Femur (tissue), 1 donor: ENCODE measurements at places on chromosomes 7 and 10.

GRCh38 chr7:145488816-145489215, 627.8 kb upstream of the CNTNAP2 start:
- no peak for DNase-seq

GRCh38 chr10:35216303-35216905, 89.8 kb downstream of the CREM start:
- peak; percentile 62 for DNase-seq

GRCh38 chr7:56083150-56083785, 9.5 kb downstream of the PHKG1 start:
- no peak for DNase-seq

- DNase-seq: no peak
Measured at GRCh38 chr7:84216472-84216871, 21.9 kb upstream of the SEMA3A start.

GRCh38 chr7:136900005-136900404, 31.6 kb downstream of the CHRM2 start:
- no peak for DNase-seq

DNA sequence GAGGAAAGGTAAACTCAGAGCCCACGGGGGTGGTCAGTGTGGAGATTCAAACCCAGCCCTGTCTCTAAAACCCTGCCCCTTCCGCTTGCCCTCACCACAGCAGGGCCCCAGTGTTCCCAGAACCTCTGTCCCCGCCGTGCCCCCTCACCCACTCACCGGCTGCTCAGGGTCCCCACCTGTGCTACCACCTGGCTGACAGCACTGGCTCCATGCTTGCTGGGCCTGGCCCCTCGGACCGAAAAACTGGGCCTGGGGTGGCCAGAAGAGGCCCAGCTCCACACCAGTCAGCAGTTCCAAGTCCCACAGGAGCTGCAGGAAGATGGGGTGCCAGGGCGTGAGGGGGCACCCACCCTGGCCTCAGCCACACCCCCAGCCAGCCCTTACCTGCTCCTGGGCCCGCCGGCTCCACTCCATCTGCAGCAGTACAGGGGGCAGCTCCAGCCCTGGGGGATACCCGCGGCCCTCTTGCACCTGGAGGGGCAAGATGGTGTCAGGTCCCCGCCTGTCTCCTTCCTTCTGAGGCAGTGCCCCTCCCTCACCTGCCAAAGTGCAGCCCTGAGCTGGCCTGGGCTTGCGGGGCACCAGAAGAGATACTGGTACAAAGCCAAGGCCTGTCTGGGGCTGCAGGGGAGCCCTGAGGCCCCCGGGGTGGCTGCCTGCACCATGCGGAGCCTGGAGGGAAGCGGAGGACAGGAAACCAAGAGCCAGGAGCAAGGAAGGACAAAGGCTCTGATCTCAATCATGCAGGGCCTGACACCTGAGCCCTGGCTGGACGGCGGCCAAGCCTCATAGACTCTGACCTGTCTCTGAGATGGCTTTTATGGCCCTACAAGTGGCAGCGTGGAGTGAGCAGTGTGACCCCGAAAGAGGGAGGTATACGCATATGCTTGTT, 11.7 kb downstream of the ATP6V1F start:
- no peak for DNase-seq

DNA sequence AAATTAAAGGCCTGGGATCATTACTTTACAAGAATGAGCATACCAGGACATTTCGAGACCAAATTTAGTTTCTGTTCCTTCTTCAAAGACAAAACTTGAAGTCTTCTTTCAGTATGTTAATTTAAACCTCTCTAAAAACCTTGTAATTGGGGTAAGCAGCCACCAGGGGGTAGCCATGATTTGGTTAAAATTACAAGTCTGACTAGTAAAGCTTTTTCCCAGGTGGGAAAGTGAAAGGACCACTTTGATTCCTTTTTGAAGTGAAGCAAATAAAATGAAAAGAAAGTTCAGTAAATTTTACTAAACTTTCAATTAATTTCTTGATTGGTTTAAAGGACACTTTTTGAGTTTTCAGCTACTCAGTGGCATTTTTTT, 294.3 kb downstream of the BBS9 start:
- DNase-seq: no peak

GRCh38 chr7:33444511-33444910, 315.1 kb downstream of the BBS9 start:
- DNase-seq: no peak

DNA sequence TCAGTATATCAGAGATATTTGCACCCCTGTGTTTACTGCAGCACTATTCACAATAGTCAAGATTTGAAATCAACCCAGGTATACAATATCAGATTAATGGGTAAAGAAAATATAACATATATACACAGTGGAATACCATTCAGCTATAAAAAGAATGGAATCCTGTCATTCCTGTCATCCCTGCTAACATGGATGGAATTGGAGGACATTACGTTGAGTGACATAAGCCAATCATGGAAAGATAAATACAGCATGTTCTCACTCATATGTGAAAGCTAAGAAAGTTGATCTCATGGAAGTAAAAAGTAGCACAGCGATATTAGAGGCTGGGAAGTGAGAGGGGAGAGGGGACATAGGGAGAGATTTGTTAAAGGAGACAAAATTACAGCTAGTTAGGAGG, 171.0 kb downstream of the ARL5B start:
- no peak for DNase-seq

DNA sequence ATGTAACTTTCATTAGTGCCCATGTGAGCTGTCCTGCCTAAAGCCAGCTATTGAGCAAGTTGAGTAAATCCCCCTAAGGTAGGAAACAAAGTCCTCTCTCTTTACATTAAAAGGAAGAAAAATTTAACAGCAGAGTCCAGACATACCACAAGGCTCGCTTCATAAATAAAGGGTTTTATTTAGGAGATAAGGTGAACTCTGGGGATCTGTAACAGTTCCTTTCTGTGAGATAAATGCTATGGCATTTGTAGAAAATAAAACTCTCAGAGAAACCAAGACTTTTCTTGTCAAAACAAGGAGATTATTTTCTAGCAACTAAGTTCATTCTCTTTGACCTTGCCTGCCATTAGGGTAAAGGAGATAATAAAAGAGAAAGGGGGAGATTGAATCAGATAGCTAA, 32.3 kb upstream of the LYZL1 start:
- DNase-seq: no peak

- DNase-seq: no peak
Measured at GRCh38 chr7:77473229-77474005, 57.3 kb upstream of the GSAP start.
